ENCODE measurements at places on chromosomes 3 and 15.

GRCh38 chr15:89492111-89492641, 4.2 kb downstream of the RHCG start:
- no peak for DNase-seq

GRCh38 chr3:165133188-165133899, 55.0 kb upstream of the SI start:
- DNase-seq: no peak

GRCh38 chr3:72044231-72044855, 259.4 kb upstream of the PROK2 start:
- no peak for DNase-seq

DNA sequence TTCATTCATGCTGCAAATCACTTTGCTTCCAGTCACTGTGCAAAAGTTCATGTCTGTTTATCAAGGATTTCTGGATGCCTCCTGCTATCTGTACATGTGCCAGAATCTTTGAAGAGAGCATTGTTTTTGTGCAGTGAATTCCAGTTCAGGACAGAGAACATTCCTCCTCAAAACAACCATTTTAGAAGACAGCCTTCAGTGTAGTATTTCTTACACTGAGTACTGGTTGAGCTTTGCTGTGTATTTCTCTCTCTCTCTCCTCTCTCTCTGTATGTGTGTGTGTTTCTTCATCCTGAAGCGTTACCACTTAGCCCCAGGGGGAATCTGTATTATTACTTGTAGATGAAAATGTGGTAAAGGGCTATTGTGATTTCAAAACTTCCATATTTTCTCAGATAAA, 123.8 kb upstream of the CHL1 start:
- no peak for DNase-seq

GRCh38 chr3:173945170-173945569, 547.6 kb downstream of the NLGN1 start:
- no peak for DNase-seq

GRCh38 chr3:188796122-188796631, 375.6 kb upstream of the TPRG1 start:
- no peak for DNase-seq

DNA sequence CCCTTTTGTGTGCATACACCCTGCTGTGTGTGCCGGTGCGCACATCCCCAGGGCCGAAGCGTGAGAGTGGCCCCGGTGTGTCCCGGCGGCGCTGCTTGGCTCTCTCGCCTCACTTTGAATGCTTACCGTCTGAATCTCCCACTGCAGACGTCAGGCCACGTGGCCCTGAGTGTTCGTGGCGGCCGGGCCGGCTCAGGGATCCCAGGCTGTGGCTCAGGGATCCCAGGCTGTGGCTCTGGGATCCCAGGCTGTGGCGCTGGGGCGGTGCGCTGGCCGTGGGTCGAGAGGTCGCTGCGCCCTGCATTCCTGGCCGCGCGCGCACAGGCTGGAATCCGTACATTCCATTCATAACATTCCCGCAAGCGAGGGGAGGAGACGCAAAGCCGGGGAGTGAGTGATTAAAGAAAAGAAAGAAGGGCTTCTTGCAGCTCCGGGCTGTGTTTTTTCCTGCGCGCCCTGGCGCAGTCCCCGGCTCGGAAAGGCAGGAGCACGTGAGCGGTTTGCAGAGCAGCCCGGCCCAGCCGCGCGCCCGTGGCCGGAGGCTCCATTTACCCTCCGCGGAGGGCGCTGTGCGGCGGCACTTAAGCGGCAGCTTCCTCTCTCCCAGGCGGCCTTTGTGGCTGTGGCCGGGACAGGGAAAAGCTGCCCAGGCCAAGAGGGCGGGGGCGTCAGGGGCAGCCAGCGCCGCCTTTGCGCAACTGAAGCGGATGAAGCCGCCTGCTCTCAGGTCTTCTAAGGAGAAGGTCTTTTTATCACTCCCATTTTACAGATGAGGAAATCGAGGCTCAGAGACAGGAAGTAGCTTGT, 87.0 kb upstream of the ALDH1L1 start:
- no peak for DNase-seq

DNA sequence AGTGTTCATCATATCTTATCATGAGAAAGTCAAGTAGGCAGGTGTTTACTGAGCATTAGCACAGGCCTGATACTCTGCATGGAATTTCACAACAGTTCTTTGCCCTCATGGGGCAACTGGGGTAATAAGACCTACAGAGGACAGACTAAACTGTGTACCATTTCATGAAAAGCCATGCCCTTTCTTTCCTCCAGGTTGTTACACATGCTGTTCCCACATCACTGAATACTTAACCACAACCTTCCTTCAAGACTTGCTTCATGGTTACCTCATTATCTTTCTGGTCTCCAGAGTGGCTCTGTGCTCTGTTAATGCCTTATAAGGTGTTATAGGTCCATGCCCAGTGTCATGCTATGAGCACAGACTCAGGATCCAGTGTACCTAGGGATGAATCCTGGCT, 28.2 kb upstream of the RSL24D1 start:
- no peak for DNase-seq

DNA sequence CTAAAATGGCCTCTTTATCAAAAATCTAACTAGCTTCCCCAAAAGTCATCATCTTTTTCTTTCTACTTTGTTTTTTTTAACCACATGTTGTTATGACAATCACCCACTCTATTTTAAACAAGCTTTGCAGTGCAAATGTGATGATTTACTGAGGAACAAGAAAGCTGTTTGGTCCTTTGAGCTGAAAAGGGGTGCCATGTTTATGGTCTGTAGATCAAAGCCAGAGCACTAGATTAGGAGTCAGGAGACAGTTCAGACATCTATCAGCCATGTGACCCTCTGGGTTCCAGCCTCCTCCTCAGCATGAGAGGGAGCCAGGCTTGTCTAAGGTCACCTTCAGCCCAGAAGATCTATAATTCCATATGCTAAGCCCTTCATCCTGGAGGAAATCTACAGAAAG, 65.9 kb downstream of the RPL22L1 start:
- no peak for DNase-seq

DNA sequence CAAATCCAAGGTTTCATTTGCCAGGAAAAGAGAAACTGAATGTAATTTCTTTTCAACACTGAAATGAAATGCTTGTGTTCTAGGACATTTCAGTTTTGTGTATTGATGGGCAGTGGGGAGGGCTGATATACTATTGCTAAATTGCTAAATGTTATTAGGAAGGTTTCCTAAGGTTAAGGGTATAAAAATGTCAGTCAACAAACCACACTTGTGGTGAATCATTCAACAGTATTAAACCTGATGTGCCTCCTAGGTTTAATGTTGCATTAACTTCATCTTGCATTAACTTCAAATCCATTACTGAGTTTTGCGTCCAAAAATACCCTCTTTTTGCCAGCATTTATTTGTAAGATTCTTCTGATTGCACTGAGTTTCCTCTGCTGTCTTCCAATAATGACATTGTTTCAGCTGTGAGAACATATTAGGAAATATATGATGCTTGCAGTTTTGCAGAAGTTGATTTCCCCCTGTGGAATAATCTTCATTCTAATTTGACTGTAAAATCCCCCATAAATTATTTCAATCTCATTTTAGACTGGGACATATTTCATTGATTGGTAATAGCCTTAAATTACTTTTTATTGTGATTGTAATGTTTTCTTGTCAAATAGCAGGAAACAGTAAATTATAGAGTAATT, 758.3 kb downstream of the GBE1 start:
- no peak for DNase-seq

GRCh38 chr3:25468866-25469319, 40.8 kb downstream of the RARB start:
- DNase-seq: no peak

Data from K562 (cell line).